Activated T-cell treated with anti-CD3 and anti-CD28 coated beads, Interleukin-2, amount 50 U/mL, for 72 hours (primary cell): ENCODE measurements at places on chromosomes 3 and 15.
A peak's percentile ranks its signal among the peaks of the same experiment; 100 is the strongest.

DNA sequence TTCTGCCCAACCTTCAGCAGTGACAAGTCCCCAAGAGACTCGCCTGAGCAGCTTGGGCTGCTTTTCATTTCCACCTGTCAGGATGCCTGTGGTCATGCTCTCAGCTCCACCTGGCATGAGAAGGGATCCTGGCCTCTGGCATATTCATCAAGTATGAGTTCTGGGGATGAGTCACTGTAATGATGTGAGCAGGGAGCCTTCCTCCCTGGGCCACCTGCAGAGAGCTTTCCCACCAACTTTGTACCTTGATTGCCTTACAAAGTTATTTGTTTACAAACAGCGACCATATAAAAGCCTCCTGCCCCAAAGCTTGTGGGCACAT lies 3.5 kb downstream of the MYD88 start:
- H3K4me3 ChIP-seq: no peak overlapping the region
- peak overlapping the region; percentile 24 for H3K27ac ChIP-seq
- no peak for DNase-seq
- H3K4me1 ChIP-seq: peaks cover 37% of the 10 kb centered on the region

DNA sequence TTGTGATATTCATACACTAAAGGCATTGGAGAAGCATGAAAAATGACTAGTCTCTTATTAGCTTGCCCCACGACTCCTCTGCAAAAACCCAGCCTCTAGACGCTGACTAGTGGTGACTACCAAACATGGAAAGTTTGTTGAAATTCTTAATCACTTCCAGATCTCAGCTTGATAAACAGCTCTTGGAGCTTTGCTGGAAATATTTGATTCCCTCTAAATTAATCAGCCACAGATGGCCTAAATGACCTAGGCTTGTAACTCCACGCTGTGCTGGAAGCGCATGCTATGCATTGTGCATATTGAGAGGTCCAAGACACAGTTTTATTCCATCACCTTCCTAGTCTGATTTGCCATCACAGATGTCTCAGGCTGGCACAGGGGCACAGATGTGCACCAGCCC lies 244.7 kb upstream of the ST8SIA2 start:
- H3K36me3 ChIP-seq: no peaks in the 10 kb centered on the region
- no peak overlapping the region for H3K4me3 ChIP-seq
- no peaks in the 10 kb centered on the region for H3K4me1 ChIP-seq
- H3K27ac ChIP-seq: no peak overlapping the region
- no peaks in the 10 kb centered on the region for H3K27me3 ChIP-seq

GRCh38 chr3:31219131-31219843 lies 313.4 kb upstream of the STT3B start:
- H3K36me3 ChIP-seq: peaks cover 4% of the 10 kb centered on the region
- no peak overlapping the region for H3K4me3 ChIP-seq
- no peak for DNase-seq
- peaks cover 82% of the 10 kb centered on the region for H3K4me1 ChIP-seq

GRCh38 chr15:98347866-98348265 lies 300.5 kb upstream of the IGF1R start:
- no peak overlapping the region for H3K4me3 ChIP-seq
- no peaks in the 10 kb centered on the region for H3K36me3 ChIP-seq

GRCh38 chr15:60426870-60427508 lies 29.2 kb upstream of the ANXA2 start:
- H3K27ac ChIP-seq: peak overlapping the region; percentile 5
- peaks cover 4% of the 10 kb centered on the region for H3K36me3 ChIP-seq
- no peaks in the 10 kb centered on the region for H3K27me3 ChIP-seq
- DNase-seq: no peak
- no peaks in the 10 kb centered on the region for H3K4me1 ChIP-seq

DNA sequence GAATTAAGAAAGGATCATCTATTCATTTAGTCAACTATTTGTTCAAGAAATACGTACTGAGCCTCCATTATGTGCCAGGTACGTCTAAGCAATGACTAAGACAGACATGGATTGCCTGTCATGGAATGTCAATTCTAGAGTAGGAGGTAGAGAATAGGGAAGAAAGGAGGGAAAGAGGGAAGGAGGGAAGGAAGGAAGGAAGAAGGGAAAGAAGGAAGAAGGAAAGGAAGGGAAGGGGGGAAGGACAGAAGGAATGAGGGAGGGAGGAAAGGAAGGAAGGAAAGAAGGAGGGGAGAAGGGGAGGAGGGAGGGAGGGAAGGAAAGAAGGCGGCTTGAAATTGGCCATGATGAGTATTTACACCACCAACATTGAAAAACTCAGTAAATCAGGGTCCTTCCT lies 39.3 kb upstream of the RFTN1 start:
- H3K27me3 ChIP-seq: peaks cover 17% of the 10 kb centered on the region
- H3K27ac ChIP-seq: no peak overlapping the region
- no peak overlapping the region for H3K4me3 ChIP-seq
- DNase-seq: no peak
- no peaks in the 10 kb centered on the region for H3K36me3 ChIP-seq

DNA sequence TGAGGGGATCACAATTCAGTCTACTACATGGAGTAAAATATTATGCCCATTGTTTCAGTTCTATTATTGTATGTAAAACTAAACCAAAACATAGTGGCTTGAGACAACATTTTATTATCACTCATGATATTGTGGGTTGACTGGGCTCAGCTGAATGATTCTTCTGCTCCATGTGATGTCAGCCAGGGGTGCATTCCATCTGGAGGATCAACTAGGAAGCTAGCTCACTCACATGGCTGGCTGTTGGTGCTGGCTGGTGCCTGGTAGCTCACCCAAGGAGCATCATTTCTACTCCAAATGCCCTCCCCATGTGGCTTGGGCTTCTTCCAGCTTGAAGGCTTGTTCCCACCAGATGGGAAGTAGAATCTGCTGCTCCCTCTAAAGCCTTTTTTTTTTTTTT lies 51.8 kb upstream of the CLRN1 start:
- no peaks in the 10 kb centered on the region for H3K4me1 ChIP-seq
- no peak overlapping the region for H3K27ac ChIP-seq

GRCh38 chr15:93943586-93943985 lies 287.8 kb upstream of the MCTP2 start:
- H3K36me3 ChIP-seq: no peaks in the 10 kb centered on the region
- H3K4me1 ChIP-seq: no peaks in the 10 kb centered on the region
- no peak for DNase-seq
- H3K4me3 ChIP-seq: no peak overlapping the region
- H3K27me3 ChIP-seq: no peaks in the 10 kb centered on the region

GRCh38 chr15:70266412-70267121 lies 168.8 kb upstream of the TLE3 start:
- no peak overlapping the region for H3K27ac ChIP-seq
- no peak for DNase-seq
- H3K27me3 ChIP-seq: peaks cover 49% of the 10 kb centered on the region
- peaks cover 74% of the 10 kb centered on the region for H3K4me1 ChIP-seq

DNA sequence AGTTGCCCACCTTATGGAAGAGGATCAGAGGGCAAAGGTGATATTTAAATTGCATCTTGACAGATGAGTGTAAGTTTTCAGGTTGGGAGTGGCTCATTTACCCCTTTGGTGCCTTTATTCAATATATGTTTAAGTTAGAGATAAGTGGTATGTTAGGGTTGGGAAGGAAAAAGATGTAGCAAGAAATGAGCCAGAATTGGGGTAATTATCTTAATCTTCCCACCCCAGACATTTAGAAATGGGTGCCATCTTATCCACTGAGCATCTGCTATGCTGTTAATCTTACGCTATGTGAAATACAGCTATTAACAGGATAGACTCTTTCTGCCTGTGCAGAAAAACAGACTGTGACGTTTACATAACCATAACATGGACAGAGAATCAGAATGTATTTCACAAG lies 6.3 kb downstream of the CMTM7 start:
- no peak overlapping the region for H3K4me3 ChIP-seq
- peak overlapping the region; percentile 21 for H3K27ac ChIP-seq
- peaks cover 77% of the 10 kb centered on the region for H3K4me1 ChIP-seq
- no peaks in the 10 kb centered on the region for H3K27me3 ChIP-seq
- DNase-seq: no peak

DNA sequence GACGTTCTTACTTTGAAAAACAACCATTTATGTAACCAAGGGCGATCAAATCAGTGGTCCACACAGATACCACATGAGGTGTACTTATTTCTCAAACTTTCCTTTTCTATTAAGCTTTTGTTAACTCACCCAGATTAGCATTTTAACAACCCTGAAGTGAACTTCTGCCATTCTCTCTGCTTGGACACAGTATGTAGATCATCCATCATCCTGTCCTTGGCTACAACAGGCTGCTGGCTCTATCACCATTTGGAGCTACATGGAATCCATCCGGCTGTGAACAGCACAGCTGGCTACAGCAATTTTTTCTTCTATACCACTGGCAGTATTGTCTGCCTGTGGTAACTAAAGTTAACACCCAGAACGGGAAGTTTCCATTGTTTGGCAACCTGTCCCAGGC lies 4.4 kb downstream of the SEMA6D start:
- peaks cover 42% of the 10 kb centered on the region for H3K27me3 ChIP-seq
- H3K36me3 ChIP-seq: no peaks in the 10 kb centered on the region
- no peak overlapping the region for H3K27ac ChIP-seq
- no peak for DNase-seq

- no peak overlapping the region for H3K4me3 ChIP-seq
- no peaks in the 10 kb centered on the region for H3K36me3 ChIP-seq
- no peak overlapping the region for H3K27ac ChIP-seq
- H3K27me3 ChIP-seq: peaks cover 30% of the 10 kb centered on the region
- no peak for DNase-seq
Observed at GRCh38 chr3:107817076-107817475, 273.8 kb downstream of the CD47 start.
